ENCODE measurements at places on chromosomes 13 and 19.

DNA sequence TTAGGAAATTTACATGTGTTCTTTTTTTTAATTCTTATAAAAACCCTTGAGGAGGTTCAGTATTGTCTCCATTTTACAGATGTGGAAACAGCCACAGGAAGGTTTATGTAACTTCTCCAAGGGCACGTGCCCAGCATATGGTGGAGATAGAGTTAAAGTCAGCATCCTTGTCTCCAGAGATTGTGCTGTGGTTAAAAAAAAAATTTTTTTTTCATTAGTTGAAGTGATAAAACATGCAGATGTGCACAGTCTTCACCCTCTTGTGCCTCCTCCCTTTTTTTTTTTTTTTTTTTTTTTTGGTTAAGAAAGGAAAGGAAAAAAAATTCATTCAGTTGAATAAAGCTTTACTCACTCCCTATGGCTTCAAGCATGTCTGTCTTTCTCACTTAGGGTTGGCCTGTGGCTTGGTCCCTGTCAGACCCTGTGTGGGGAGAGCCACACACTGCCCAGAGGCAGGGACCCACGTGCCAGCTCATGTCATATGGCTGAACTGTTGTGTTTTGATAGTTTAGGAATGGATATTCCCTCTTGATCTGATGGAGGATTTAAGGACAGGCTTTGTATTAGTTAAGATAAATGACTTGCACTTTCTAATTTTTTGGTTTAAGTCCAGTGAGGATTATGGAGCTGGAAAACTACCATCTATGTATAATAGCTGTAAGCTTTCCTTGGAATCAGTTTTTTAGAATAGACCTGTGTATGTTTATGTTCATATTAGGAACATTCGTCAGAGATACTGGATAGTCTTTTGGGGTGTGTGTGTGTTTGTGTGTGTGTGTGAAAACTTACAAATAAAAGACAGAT, 19.3 kb downstream of the RNASEH2B start:
- DNase-seq: no peak

DNA sequence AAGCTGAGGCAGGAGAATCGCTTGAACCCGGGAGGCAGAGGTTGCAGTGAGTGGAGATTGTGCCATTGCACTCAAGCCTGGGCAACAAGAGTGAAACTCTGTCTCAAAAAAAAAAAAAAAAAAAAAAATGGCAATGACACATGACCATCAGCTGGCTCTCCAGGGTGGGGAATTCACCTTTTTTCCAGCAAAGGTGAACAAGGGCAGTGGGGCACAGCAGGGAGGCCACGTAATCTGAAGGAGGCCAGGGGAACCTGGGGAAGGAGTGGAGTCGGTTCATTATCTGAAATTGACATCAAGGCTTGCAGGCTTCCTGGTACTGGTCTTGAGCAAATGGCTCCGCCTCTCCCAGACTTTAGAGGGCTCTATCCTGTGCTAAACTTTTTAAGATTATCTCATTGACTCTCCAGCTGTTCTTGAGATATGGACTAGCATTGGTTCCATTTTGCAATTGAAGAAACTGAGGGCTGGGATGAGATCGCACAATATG, 28.1 kb downstream of the KEAP1 start:
- peak; percentile 18 for DNase-seq

- no peak for DNase-seq
Measured at GRCh38 chr19:709965-710571, 1.3 kb downstream of the PALM start.

GRCh38 chr13:40261947-40262346, 404.5 kb downstream of the FOXO1 start:
- DNase-seq: no peak

GRCh38 chr13:95834134-95834765, 157.3 kb downstream of the DNAJC3 start:
- peak; percentile 71 for DNase-seq

- DNase-seq: no peak
Measured at GRCh38 chr13:39887387-39887786, 231.9 kb downstream of the COG6 start.

DNA sequence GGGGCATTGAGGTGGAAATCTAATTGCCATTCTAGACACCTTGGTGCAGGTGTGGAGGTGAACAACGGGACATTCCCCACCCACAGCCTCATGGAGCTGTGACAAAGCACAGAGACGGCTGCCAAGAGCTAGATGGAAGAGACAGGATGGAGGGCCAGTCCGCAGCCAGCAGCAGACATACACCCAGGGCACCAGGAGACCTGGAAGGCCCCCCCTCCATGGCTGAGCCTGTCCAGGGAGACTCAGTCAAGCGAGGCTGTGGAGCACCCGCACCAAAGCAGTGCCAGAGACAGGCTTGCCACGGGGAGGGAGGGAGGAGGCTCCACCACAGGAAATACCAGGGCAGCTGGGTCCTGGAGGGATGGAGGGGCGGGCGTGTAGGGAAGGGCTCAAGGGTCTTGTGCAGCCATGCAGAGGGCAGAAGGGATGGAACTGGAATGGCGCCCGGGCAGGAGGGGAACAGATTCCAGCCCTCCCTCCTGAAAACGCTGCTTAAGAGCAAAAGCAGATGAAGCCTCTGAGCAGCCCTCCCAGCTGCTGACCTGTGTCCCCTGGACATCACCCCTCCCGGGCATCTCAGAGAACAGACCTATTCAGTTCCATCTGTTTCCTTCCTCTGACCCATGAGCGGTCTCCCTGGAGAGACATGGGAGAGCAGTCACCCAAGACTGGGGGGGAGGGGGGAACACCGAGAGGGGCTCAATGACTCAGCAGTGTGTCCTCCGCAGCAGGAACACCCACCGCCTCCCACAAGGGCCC, 14.4 kb downstream of the EPS15L1 start:
- DNase-seq: peak; percentile 12

GRCh38 chr13:34153428-34154180, 335.7 kb downstream of the RFC3 start:
- no peak for DNase-seq

- DNase-seq: peak; percentile 46
Measured at GRCh38 chr13:24680258-24680920, at the start of gene ATP12A. TSS of gene ATP12A (plus strand) at chr13:24680408. CDS start at chr13:24680744, 336 bp downstream.

DNA sequence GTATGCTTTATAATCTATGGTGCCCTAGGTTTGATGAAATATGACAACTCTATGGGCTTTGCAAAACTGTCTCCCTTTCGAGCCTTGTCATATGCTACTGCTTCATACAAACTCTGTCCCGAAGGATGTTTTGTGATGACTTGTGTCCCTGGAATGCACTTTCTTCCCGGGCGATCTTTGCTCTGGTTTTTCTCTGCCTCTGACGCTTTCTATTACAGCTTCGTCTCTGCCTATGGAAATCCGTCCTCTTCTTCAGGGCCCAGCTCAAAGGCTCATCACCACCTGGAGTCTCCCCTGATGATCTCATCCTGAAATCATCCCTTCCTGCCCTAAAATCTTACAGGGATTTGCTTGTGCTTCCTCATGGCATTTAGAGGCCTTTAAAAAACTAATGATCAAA, 191.5 kb upstream of the KL start:
- no peak for DNase-seq

DNA sequence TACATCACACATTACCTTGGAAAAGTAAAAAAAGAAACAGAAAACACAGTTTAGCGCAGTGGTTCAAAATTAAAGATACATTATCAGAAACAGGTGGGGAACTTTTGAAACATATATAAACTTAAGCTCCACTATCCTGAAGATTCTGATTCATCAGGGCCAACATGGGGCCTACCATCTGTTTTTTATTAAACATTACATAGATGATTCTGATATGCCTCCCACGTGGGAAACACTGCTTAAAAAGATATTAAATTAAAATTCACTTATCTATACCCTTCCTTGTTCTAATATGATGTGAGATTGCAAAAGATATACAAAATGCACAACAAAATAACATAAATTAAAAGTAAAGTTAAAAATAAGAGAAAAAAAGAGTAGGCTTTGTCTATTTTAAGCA, 125.0 kb downstream of the VWA8 start:
- DNase-seq: no peak

DNA sequence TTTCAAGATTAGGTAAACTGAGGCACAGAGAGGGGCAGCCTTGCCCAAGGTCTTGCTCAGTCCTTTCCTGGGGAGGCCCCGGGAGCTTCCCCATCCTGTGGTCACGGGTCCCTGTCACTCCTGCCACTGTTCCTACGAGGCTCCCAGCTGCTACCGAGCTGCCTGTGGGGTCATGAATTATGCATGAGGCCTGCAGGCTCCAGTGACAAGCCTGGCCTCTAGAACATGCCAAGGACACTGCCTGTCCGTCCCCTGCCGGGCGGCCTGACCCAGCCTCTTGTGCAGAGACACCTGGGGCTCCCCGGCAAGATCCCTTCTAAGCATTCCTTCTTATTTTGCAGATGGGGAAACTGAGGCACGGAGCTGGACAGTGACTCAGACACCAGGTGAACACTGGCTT, 2.7 kb downstream of the FCHO1 start:
- no peak for DNase-seq

- DNase-seq: no peak
Measured at GRCh38 chr19:39542206-39542605, 2.2 kb upstream of the EID2 start.

DNA sequence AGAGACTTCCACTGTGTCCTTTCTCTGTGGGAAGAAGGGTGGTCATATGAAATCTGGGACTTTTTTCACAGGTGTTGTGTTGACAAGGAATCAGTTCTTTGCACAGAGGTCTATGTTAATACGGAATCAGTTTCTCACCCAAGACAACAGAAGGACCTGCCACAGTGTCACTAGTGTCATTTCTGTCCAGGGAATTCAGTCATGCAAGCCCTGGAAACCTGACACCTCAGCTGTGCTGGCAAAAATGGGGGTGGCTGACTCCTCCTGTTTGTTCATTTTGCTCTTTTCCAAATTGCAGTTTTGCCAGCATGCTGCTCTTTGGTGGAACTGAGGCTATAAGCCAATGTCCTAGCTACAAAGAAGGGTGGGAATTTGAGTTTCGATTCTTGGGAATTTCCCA, 49.8 kb upstream of the ESD start:
- no peak for DNase-seq

DNA sequence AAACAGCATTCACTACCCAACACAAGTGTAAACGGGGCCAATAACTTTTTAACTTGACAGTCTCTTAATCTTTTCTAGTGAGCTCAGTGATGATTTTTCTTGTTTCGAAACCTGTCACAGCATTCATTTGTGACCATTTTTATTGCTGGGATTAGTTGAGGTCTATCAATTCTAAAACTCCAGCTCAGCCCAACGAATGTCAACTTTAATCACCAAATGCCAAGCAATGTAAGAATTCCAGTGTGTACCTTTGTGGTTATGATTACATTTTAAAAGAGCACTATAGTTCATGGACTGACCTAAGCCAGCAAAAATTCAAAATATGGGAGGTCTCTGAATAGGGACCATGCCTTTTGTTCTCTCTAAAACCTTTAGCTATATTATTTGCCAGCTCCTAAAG, 694.3 kb upstream of the SGCG start:
- DNase-seq: no peak

DNA sequence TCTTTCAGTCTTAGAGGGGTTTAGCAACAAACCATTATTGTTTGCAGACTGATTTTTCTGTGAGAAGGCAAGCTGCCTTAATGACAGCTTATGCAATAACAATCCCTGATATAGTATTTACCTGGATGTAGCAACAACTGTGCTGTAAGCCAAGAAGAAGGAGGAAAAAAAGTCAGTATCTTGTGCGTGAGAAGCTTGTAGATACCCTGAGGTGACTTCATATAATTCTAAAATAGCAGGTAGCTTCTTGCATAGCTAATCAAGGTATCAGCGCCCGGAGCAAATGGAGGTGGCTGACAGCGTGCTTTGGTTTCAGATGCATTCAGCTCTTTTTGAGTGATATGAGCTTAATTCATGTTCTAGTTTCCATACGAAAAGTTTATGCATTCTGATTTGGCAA, 309.8 kb downstream of the KLF5 start:
- DNase-seq: no peak

DNA sequence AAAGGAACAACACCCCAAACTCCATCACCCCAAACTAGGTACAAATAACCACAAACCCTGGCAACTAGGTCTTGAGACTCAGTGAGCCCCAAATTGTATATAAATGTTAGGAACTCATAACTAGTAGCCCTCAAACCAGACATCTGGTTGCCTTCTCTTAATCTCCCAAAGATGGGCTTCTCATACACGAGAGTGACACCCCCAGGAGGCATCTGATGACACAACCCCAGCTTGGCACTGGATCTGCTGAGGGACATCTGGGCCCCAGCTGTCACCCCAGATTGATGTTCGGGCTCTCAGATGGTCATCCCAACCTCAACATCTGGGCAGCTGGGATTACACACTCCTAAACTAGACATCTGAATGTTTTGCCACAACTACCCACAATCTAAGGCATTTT, 14.8 kb downstream of the RABAC1 start:
- no peak for DNase-seq

DNA sequence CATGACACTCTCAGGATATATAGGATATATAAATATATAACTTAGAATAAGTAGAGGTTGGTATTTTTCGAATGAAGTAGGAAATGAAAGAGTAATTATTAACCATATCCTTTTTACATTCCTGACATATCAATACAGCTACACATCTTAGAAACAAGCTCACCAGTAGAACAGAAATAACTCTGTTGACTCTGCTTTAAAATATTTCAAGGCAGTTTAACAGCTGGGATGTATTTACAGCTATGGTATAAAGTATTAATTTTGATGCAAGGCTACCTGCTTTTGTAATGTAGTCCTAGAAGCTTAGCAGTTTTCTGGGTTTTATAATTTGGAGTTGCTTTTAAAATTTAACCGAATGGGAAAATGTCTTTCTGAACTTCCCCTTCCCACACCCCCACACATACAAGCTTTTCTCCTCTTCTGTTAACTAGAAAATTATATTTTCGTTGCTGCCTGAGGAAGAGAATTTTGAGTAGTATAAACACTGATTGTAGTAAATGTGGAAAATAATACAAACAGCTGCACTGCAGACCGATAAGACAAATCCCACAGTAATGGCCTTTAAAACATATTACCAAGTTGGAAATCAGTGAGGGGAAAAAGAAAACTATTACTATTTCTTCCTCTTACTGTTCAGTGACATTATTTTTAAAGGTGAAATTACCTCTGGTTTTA, 147.7 kb downstream of the GGACT start:
- DNase-seq: no peak

GRCh38 chr19:42281827-42282762, 13.0 kb downstream of the CIC start:
- no peak for DNase-seq

DNA sequence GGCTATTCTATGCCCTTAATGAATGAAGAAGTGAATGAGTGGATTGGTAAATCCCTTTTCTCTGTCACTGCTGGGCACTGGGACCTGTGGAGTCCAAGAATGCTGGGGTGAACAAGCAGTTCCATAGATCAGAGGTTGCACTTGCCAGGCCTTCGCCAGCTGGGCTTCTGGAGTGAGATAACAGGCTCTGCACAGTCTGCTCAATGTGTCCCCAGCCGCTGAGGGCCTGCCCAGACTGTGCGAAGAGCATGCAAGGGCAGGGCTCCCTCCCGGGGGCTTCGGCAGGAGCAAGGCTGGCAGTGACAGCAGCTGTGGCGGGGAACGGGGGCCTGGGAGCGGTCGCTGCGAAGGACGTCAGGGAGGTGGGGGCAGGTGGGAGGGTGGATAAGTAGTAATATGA, 51.3 kb downstream of the ZNF536 start:
- DNase-seq: no peak

- no peak for DNase-seq
Measured at GRCh38 chr19:49458567-49458903, 5.5 kb downstream of the ALDH16A1 start.

GRCh38 chr19:28520998-28521568, 691.9 kb downstream of the UQCRFS1 start:
- DNase-seq: no peak
